ENCODE measurements at places on chromosomes 2 and 18.

DNA sequence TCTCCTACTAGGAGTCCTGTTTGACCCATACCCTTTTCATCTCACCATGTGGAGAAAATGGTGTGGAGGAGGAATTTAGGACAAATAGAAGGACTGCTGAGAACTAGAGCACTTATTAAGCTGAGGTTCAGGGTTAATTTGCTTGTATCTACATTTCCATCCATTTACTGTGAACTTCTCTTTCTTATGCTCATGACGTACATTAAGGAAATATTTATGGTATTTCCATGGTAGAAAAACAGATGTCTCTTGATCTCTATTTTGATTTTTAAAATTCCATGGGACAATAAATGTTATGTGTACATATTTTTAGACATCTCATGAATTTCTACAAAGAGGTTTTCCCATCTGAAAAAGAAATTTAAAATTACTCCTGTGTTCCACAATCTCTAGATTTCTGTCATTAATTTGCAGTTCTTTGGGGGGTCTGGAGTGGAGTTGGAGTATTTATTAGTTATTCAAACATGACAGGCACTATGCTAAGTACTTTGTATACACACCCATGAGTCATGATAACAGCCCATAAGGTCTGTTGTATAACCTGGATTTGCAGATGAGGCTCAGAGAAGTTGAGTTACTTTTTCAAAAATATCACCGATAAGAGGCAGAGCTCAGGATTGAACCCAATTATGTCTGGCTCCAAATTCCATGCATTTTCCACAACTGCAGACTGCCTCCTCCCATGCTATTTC lies 112.6 kb downstream of the COPS8 start:
- no peak for DNase-seq

- DNase-seq: no peak
Observed at GRCh38 chr2:104862058-104862941, 8.4 kb downstream of the POU3F3 start.

GRCh38 chr2:240329778-240330177 lies 105.7 kb upstream of the GPC1 start:
- DNase-seq: no peak

DNA sequence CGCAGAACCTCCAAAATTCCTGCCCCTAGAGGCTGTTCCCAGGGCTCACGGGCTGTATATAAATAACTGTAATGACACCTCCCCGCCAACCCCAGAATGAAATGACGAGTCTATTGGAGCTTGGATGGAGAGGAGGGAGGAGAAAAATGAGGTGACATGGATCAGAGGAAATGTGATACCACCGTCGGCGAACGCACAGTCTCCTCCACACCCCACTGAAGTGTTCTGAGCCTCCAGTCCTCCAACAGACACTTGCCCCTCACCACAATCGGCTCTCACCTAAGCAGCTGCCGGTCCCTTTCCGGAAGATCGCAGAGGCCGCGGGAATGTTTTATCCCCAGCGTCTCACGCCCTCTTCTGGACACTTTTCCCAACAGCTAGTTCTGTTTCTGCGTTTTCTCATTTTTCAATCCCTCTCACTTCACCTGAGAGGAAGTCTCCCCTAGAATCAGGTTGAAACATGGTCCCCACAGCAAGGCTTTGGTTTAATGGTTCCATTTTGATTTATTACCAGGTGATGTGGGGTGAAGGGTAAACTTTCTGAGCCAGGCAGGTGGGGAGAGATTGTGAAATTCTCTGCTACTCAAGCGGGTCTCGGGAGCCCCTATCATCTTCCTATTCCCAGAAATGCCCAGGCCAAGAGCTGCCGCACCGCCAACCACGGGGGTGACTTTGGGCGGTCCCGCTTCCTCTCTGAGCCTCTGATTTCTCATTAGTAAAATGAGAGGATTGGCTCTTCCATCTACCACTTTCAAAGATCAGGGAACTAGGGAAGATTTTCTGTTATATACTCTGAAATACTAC lies 9.1 kb upstream of the MYO5B start:
- no peak for DNase-seq

DNA sequence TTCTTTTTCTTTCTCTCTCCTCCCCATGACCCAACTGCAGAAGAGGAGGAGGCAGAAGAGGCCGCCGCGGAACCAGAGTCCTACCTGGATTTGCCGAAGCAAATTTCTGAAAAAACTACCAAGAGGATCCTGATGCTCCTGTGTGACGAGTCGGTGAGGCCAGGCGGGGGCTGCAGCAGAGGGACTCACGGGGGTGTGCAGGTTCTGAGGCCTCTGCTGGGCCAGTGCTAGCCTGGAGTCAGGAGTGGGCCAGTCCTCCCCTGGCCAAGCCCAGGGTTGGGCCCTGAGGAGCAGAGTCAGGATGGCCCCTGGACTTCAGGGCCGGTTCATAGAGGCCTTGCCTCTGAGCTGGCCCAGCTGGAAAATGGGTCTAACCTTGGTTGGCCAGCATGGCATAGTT lies 29.3 kb downstream of the OTOF start:
- no peak for DNase-seq

DNA sequence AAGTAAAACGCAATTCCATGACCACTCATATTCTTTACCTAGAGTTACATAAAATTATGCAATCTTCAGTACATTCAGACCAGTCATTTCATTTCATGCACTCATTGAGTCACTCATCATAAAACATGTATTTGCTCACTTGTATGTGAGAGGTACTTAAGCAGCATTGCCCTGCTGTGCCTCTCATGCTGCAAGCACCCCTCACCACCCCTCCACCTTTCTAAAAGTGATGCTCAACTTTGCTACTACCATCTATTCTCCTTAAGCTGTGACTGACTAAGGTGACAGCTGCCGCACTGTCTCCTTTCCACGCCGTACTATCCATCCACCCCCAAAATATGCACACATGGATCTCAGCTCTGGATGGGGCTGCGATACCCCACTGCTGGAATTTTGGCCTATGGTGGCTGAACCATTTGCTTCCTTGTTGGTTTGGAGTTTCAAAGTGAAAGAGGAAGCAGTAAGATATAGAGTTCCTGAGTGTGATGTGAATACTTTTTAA lies 7.2 kb downstream of the ARHGAP25 start:
- DNase-seq: no peak

GRCh38 chr18:27599202-27599829 lies 414.2 kb upstream of the CHST9 start:
- DNase-seq: peak; percentile 23

DNA sequence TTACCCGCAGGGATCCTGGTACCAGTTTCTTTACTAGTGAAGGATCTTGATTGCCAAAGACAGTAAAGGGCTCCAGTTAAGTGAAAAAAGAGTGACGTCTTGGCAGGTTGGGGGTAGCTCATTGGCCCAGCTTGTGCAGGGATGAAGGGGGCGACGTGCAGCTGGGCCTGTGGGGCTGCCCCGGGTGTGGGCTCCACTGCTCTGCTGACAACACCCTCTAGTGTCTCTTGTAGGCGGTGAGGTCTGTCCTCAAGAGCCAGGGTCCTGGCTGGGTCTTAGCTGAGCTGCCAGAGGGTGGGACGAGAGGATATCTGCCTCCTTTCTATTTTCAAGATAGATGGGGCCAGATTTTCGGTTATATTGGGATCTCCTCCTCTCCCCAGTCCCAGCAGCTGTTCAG lies 6.1 kb downstream of the ARHGEF4 start:
- no peak for DNase-seq

DNA sequence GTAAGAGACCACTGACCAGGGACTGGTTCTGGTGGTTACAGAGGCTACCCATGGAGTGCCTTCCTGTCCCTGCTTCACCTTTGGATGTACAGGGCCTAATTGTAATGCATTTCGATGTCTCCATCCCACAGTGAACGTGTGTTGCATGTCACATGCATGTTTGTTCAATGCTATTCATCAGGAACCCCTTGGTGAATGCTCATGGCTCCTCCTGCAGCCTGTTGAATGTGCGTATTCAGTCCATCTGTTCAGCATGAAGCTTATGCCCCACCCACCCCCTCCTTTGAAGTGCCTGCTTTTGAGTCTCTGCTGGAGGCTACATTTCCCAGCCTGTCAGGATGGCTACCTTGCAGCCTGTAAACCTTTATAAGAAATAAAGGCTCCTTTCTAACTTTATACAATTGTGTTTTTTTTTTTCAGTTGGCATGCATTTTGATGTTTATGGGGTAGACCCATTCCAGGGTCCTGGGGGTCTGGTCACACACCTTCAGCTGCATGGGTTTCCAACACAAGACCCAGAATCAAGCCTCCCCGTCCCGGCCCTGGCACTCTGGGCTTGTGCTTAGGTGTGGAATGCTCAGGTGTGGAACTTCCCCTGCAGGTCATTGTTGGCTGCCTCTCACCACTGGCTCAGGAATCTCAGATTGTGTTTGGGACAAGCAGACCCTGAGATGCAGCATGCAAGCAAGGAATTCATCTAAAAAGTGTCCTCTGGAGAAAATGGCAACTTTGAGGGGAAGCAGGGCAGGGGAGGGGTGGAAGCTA lies 238.8 kb upstream of the HDAC4 start:
- no peak for DNase-seq

DNA sequence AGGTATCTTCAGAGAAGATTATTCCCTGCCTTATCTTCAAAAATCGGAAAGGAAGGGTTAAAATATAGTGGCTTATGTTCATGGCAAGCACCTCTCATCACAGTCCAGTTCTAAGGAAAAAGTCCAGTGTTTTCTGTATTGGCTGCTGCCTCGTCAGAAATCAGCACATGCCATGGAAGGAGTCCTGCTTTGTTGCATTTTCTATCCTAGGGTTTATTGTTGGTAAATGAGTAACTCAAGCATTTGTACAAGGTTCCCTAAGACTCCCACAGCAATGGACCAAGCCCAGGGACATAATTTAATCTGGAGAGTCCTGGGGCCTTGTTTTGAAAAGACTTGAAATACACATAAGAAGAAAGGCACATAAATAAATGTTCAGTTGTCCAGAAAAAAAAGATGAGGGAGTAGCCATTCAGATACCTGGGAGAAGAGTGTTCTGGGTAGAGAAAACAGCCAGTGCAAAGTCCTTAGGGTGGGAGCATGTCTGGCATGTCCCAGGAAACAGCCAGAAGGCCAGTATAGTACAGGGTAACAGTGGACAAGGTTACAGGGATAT lies 26.4 kb downstream of the NBEAL1 start:
- DNase-seq: no peak

Data from CD4-positive, alpha-beta T cell treated with Interleukin-15 for 4 hours (primary cell).